ENCODE measurements at places on chromosomes 11 and 22.

DNA sequence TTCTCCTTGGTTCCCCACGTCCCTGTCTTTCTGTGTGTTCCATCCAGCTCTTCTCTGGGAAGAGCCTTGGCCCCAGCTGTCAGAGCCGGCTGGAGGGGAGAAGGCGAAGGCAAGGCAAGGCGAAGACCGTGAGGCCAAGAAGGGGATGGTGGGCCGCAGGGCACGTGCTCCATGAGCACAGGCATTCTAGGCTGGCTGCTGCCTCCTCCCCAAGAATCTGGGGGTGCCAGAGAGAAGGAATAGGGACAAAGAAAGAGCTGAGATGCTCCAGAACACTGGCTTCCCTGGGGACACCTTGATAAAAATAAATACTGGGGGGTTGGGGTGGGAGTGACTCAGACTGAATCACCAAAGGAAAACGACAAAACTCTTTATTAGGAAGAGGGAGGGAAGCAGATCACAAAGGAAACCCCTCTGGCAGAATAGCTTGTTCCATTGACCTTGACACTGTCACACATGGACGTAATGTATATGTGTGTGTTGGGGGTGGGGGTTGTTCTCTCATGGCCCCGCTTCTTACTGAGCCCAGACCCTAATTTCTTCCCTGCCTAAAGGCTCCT lies 52.5 kb downstream of the NECTIN1 start:
- DNase-seq, result no peak

- DNase-seq, result no peak
These were observed 62.6 kb upstream of the PHF21B start for GRCh38 chr22:45072322-45072903.

GRCh38 chr11:46541593-46542371 lies 52.0 kb downstream of the AMBRA1 start:
- peak; percentile 63 for DNase-seq

DNA sequence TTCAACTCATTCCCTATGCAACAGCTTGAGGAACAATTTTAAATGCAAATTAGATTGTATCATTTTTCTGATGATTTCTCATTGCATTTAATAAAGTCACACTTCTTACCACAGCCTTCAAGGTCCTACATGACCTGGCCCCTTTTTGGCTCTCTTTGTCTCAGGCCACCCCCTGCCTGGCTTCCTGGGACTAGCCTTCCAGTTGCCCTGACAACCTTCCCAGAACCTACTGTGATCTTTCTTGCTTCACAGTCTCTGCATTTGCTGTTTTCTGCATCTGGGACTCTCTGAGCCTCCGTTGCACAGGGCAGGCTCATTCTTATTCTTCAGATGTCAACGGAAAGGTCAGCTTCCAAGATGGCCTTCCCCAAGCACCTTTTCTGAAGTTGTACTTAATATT lies 12.9 kb downstream of the APLNR start:
- DNase-seq, result no peak

DNA sequence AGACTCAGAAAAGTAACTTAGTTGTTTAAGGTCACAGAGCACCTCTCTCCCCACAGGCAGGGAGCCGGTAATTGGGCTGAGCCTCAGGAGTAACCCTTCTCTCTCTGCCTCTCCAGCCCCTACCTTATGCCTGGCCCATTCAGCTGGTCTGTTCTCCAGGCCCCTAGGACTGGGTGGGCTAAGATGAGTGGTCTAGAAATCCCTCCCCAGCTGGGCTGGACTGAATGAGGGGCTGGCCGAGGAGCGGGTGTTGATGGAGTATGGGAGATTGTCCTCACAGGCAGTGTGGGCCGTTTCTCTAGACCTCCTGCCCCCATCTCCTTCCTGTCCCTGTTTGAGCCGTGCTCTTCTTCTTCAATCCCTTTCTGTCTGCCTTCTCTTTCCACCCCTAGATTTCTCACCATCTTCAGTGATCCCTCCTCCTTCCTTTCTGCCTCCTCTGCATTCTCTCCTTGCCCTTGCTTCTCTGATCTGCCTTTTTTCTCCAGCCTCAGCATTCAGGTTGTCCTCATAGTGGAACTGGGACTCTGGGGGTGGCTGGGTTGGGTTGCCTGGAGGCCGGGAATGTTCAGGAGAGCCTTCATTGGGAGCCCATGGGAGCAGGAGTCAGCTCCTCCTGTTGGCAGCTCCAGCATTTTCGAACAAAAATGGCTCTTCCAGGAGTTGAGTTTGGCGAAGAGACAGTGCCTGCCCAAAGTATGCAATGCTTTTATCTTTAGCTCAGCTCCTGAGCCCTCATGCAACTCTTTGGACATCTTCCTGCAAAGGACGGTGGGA lies 7.6 kb downstream of the ST3GAL4 start:
- no peak for DNase-seq

- no peak for DNase-seq
These were observed 10.4 kb downstream of the GNAZ start for GRCh38 chr22:23080613-23081290.

DNA sequence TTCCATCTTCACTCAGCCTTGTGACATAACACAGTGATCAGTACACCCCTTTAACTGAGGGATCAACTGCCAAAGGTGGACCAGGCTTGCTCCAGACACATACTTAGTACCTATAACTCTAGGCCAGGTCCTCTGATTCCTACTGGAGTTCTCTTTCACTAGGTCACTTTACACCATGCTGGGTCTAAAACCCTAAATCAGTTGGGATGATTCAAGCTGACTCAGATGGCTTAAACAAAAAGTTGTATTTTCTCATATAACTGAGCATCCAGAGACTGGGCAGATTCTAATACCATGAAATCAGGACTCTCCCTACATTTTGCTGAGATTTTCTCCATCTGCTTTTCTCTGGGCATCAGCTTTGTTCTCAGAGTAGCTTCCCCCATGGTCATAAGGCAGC lies 26.0 kb upstream of the FLI1 start:
- no peak for DNase-seq

DNA sequence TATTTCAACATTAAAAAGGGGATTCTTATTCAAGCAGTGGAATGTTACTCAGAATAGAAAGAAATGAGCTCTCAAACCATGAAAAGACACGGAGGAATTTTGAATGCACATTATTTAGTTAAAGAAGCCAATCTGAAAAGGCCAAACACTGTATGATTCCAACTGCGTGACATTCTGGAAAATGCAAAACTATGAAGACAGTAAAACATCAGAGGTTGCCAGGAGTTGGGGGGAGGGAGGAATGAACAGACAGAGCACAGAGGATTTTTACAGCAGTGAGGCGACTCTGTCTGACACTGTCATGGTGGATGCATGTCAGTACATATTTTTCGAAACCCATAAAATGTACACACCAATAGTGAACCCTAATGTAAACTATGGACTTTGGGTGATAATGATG lies 22.9 kb upstream of the THY1 start:
- DNase-seq, result no peak

DNA sequence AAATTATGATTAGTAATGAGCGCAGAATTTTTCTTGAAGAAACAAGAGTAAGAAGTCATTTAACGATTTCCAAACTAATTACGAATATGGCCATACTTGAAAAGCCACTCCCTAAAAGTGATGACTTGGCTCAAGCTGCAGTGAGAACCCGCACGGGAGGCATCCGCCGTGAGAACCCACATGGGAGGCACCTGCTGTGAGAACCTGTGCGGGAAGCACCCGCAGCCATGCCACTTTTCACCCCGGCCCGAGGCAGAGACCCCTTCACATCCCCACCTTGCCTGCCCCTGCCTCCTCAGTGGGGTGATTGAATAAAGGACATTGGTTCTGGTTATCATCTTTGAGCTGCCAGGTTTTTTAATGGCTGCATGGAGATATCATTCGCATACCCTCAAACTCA lies 89.7 kb downstream of the BRD1 start:
- DNase-seq, result no peak

DNA sequence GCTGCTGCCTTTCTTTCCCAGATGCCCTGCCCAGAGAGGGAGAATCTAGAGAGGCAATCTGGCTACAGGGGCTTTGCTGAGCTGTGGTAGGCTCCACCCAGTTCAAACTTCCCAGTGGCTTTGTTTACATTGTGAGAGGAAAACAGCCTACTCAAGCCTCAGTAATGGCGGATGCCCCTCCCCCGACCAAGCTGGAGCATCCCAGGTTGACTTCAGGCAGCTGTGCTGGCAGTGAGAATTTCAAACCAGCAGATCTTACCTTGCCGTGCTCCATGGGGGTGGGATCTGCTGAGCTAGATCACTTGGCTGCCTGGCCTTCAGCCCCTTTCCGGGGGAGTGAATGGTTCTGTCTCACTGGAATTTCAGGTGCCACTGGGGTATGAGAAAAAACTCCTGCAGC lies 12.2 kb downstream of the BDNF start:
- DNase-seq, result no peak

DNA sequence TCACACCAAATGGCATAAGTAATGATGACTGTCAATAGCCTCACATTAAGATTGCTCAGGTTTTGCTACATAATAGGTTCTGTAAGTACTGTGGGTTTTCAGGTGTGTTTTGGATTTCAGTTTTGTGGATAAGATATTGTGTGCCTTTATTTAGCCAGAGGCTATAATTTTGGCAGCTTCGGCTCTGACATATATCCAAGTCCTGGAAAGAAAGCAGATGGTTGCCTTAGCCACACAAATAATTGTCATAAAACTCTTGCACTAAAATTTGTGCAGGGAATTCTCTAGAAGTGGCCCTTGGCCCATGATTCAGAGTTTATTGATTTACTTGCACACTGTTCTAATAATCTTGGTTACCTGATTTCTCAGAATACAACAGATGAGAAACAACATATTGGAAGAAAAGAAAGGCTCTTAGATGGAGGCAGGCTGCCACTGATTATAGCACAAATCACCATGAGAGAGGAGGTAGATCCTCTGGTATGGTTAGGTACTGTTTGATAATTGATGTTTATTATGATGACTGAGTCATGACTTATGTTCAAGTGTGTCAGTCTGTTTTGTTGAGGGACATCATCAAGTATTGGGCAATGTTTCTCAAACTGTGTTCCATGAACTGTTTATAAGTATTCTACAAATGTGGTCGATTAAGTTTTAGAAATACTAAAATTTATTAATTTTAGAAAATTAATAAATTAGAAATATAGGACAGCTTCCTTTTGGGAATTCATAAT lies 9.6 kb downstream of the REXO2 start:
- peak; percentile 47 for DNase-seq

- peak; percentile 93 for DNase-seq
These were observed 15.2 kb downstream of the SBF1 start for GRCh38 chr22:50459496-50460140.

DNA sequence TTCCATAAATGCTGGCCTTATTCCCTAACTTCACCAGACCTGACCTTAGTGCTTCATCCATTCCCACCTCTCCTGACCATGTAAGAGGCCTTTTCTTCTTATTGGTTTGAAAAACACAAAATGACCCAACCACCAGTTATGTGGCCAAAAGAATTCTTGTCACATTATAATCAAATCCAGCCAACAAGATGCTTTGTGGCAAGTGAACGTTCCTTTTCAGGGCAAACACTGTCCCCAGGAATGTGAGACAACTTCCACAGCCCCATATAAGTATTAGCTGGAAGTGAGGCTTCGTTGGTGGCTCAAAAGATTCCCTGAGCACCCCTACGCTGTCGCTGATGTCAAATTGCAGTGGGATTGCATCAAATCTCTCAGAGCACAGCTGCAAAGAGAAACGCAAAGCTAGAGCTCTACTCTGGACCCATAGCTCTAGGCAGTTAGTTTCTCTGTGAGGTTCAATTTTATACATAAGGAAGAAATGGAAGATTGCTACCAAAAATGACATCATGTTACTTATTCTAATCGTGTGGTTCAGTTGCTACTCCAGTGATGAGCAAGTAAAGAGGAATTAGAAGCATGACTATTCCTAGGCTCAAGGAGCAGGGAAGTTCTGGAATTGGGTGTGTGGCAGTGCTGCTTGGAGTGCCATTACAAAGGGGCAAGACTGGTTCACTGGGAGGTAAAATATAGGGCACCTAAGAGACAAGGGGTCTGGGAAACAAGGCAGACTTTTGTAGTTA lies 26.1 kb downstream of the GLYATL1 start:
- no peak for DNase-seq

DNA sequence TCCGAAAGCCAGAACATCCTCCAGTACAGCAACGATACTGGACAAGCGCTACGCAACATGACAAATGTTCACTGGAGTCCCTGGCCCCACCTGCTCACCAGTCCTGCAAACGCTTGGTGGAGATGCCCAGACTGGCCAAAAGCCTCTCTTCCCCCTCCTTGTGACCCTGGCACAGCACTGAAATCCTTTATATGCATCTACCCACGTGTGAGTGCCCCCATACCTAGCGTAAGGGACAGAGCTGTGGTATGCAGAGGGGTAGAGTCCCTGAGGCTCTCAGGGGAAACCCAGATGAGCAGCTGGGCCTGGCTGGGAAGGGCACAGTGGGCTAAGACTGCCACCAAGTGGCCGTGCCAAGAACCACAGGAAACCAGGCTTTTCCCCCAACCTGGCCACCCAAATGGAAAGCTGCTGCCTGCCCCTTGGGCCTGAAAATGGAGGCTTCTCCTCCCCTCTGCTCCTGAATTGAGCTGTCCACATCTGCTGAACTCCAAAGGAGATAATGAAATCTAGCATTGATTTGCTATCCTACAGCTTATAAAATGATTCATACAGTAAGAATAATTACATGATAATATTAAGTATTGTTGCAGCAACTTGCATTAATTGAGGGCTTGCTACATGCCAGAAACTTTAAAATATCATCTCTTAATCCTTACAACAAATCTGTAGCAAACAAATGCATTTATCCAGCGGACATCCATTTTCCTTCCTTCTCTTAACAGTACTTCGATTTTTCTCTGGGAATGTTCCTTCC lies 24.8 kb upstream of the TTC12 start:
- peak; percentile 69 for DNase-seq

GRCh38 chr11:10490398-10491241 lies 35.6 kb downstream of the AMPD3 start:
- peak; percentile 21 for DNase-seq

DNA sequence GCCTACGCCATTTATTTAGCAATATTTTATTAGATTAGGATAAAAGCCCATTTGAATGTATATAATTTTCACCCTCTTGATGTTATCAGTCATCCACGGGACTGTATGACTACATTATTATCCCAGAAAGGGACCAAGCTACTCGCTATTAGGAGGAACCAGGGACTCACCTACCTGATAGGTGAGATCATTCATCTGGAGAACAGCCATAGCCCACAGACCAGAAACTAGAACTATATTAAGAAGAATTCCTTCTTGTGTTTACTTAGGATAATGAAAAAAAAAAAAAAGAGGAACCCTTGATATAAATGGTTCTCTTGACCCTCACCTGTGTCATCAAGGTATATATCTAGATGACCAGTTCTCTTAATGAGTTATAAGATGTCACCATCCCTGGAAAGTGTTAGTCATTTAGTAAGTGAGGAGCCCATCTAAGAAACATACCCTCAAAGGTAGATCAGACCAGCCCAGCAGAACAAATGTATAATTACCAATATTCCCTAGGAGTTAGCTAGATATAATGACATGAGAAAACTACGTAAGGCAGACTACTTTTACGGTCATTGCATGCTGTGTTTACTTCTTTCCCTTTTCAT lies 8.0 kb downstream of the SIK3 start:
- no peak for DNase-seq

- no peak for DNase-seq
These were observed 37.5 kb downstream of the IRAG1 start for GRCh38 chr11:10655943-10656576.

- DNase-seq, result no peak
These were observed 65.2 kb downstream of the WNT7B start for GRCh38 chr22:45911601-45912271.
